Activated T-cell treated with anti-CD3 and anti-CD28 coated beads for 1 hour (primary cell): ENCODE measurements at places on chromosomes 5 and 9.

GRCh38 chr5:102975457-102976182 is 144.3 kb downstream of the GIN1 start:
- no peak for DNase-seq

DNA sequence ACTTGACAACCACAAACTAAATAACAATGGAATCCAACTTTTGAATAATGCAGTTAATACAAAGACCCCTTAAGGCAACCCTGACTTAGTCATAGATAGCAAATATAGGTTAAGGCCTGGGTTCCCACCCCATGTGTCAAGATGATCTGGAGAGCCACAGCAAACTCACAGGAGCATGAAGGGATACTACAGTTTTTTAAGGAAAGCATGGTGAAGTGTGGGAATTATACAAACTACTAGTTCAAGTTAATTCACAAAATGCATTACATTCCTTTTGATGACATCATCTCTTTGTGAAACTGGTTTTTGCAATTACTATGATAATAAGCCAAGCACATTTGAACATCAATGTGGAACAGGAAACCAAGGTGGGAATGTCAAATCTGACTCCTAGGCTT is 50.6 kb downstream of the LHFPL2 start:
- DNase-seq, result no peak

- no peak for DNase-seq
Measured at GRCh38 chr5:99334936-99335335, 406.1 kb upstream of the CHD1 start.

DNA sequence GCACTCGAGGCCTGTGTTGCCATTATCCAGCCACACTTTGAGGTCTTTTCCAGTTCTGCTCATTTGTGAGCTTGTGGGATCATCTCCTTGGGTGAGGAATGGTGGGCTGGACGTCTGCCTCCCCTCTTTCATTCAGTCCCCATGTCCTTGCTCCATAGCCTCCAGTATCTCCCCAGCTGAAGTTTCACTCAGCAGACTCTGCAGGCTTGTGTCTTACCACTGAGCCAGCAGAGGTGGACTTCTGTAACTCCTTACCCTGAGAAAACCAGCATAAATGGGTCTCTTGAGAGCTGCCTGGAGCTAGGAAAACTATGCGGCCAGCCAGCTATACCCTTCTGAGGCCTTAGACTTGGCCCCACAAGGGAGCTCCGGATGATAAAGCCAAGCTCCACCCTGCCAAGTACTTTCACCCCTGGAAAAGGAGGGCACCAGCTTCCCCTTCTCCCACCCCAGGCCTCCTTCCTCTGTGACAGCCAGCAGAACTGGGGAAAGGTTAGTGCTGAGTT is 12.2 kb downstream of the IRF1 start:
- DNase-seq, result no peak

DNA sequence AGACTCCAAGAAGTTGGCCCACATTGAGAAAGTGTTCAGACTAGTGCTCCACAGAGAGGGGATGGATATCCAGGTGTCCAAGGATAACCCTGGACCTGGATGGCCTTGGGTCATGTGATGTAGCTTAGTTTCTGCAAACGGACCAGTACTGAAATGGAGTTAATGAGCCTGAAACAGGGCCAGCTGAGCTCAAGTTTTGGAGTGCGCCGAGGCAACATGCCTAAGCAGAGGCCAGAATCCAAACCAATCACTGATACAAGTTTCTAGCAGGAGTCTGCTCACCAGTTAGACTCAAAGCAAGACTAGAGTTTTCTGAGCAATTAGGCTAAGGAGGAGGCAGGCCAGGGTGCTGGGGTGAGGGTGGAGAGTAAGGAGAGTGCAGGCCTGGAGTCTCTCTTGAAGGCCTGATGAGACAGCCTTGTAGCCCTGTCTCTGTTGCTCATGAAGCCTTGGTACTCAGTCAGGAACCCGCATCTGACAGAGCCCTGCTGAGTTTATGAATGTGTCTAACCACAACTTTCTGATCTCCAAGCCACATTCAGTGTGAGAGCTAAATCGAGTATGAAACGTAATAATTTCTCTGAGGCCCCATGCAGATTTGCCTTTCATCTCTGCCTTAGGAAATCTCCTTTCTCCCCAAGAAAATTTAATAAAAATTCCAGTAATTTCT is 68.9 kb upstream of the EQTN start:
- no peak for DNase-seq
